ENCODE measurements at places on chromosomes 3 and 15.

- no peak for DNase-seq
Measured at GRCh38 chr15:36790891-36791290, 211.5 kb downstream of the CDIN1 start.

DNA sequence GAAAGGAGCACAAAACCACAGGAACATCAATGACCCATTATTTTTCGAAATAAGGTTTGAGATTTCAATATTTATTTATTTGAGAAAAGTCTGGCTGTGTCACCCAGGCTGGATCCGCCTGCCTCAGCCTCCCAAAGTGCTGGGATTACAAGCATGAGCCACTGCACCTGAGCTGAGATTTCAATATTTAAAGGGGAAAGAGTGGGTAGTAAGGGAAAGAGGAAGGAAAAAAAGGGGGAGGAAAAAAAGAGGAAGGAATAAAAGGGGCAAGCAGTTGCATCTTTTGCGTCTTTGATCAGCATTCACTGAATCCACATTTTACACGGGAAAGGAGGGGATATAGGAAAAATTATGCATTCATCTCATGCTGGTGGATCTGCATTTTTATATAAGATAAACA is 47.4 kb downstream of the ERICH6 start:
- no peak for DNase-seq

- no peak for DNase-seq
Measured at GRCh38 chr3:163175970-163176369, 1679.4 kb downstream of the OTOL1 start.

DNA sequence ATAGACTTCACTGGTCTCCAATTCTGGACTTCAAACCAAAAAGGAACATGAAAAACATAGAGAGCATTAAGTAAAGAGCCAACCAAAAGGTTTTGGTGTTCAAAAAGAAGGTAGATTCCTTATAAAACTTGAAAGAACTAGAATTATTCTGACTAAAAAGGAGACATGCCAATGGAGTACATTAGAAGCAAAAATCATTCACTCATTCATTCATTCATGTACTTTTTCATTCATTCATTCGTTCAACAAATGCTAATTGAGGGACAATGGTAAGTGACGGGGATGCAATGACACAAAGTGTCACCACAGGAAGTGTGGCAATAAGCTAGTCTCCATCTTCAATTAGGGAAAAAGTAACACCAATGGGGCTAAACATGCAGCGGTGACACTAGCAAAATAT is 181.0 kb upstream of the ATP11B start:
- DNase-seq, result no peak

GRCh38 chr3:144270100-144270499 is 298.5 kb downstream of the DIPK2A start:
- no peak for DNase-seq

DNA sequence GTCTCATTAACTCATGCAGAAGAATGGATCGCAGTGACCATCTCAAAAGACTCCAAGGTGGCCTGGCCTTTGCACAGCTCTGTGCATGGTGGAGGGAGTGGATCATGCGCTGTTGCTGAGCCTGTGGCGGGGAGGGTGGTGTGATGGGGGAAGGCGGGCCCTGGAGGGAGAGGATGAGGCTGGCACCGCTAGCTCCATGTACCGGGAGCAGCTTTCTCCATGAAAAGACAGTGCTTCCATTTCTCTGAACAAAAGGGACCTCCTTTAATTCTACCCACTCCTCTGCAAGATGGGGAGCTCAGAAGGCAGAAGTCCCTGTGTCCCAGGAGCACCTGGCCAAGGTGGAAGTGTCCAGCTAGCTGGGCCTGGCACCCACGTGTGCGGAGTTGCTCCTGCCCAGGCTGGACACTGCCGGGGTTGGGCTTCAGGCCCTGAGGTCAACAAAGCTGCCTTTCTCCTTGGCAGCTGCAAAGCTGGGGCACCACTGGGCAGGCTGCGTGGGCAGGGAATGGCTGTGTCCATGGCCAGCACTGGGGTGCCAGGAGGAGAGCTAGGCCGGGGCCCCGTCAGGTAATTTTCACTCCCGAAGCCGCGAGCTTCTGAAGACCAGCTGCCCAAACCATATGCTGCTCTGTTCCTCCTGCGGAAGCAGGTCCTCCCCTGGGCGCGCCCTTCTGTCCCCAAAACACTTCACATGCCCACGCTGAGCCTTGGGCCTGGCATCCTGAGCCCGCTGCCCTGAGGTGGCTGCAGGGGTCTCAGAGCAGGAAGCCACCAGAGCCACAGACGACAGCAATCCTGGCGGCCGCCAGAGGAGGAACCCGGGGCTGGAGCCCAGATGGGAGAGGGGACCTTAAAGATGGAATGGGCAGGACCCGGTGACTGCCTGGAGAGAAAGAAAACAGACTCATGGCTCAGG is 6.4 kb downstream of the MAP6D1 start:
- no peak for DNase-seq

Measured in activated T-helper 1 cell treated with Interleukin-2 at 50 U/mL for 16 hours (primary cell).